WERI-Rb-1 (cell line): ENCODE measurements at places on chromosomes 2 and 18.

- no peak for DNase-seq
These were observed 400.5 kb upstream of the FSIP2 start for GRCh38 chr2:185338104-185338503.

DNA sequence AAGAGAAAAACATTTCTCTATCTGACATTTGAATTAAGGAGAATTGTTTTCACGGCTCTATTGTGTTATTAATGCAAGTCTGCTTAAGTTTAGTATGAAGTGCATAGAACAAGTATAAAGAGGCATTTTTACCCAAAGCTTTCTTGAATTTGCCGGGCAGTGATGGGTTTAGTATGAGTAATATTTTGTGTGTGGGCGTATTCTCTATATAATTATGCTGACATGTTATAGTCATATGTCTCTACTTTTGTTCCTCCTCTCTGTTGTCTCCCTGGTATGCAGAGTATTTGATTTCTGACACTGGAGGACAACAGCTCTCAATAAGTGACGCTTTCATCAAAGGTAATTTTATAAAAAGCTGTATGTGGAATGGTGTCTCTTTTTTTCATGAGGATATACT lies 45.9 kb downstream of the PIKFYVE start:
- no peak for DNase-seq

- DNase-seq = no peak
These were observed 12.2 kb downstream of the KANSL3 start for GRCh38 chr2:96625571-96626552.

- no peak for DNase-seq
These were observed 40.5 kb upstream of the ATP6V1B1 start for GRCh38 chr2:70895249-70895648.

GRCh38 chr2:192194265-192194865 lies 368 bp downstream of the TMEFF2 start:
- peak; percentile 27 for DNase-seq

DNA sequence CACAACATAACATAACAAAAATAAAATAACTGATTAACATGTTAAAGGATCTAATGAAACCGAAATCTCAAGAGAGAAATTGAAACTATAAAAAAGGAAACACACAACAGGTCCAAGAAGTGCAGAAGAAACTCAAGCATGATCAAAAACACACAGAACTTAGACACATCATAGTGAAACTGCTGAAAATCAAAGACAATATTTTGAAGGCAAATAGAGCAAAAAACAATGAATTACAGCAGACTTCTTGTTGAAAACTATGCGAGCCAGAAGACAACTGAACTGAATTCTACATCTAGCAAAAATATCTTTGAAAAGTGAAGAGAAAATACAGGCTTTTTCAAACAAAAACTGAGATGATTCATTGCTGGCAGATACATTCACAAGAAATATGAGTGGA lies 61.3 kb downstream of the UGP2 start:
- DNase-seq = no peak

- no peak for DNase-seq
These were observed 114.4 kb upstream of the CHRNA1 start for GRCh38 chr2:174878537-174879147.

GRCh38 chr2:111095434-111095833 lies 25.3 kb upstream of the BCL2L11 start:
- no peak for DNase-seq

DNA sequence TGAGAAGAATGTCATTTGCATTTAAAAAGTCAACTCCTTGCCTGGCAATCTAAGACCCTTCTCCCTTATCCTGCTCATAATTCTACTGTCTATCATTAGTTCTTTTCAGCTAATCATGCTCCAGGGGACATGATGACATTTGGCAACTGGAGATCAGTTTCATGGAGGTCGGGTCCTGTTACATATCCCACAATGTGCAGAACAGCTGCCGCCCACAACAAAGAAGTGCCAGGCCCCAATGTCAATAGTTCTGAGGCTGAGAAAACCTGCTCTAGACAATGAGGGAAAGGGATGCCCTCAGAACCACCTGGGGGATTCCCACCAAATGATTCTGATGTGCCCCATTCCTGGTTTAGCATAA lies 53.4 kb upstream of the IL1RL1 start:
- DNase-seq = no peak

DNA sequence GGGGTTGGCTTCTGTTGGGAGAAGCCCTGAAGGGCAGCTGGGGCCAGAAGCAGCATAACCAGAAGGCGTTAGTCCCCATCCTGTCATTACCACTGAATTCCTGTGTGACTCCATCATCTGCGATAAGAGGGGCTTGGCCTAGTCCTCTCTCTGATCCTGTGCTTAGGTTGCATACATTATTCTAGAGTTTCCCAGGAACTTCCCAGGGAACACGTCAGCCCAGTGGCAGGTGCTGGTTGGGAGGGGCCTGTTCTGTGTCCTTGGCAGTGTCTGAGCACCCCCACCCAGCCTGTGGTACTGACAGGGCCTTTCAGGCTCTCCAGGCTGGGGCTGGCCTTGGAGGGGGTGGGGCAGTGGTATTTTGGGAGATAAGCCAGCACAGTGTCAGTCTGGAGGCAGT lies 4.5 kb upstream of the TOGARAM2 start:
- no peak for DNase-seq

GRCh38 chr2:43090317-43090716 lies 136.1 kb downstream of the ZFP36L2 start:
- no peak for DNase-seq

DNA sequence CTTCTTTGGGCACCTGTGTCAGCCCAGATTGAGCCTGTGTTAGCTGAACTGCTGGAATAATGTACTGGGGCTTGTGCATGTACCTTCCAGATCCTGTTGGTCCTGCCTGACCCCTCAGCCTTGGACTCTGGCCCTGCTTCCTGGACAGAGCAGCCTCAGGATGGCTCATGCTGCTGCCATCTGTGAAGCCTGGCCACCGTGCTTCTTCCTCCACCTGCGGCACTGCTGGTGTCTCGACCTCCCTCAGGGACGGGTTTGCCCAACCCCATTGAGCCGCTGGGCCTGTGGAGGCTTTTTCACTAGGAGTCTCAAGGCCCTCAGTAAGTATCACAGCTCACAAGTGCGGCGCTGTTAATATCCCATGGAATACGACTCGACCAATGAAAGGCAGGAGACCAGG lies 342.7 kb downstream of the TGIF1 start:
- DNase-seq = no peak

DNA sequence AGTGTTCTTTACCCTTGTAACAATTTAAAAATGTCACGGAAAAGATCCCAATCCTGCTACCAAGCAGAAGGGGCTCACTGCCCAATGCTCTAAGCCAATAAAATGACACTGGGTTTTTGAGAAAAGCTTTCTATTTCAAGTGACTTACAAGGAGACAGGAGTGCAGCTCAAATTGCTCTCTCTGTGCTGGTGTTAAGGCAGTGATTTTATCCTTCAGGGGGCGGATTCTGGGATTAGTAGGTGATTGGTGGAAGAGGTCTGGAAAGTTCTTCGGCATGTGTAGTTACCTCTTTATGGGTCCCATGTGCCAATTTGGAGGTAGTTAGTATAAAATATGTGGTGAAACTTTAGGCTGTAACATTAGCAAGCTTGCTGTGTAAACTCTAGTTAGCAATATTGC lies 27.4 kb upstream of the MCM6 start:
- no peak for DNase-seq

DNA sequence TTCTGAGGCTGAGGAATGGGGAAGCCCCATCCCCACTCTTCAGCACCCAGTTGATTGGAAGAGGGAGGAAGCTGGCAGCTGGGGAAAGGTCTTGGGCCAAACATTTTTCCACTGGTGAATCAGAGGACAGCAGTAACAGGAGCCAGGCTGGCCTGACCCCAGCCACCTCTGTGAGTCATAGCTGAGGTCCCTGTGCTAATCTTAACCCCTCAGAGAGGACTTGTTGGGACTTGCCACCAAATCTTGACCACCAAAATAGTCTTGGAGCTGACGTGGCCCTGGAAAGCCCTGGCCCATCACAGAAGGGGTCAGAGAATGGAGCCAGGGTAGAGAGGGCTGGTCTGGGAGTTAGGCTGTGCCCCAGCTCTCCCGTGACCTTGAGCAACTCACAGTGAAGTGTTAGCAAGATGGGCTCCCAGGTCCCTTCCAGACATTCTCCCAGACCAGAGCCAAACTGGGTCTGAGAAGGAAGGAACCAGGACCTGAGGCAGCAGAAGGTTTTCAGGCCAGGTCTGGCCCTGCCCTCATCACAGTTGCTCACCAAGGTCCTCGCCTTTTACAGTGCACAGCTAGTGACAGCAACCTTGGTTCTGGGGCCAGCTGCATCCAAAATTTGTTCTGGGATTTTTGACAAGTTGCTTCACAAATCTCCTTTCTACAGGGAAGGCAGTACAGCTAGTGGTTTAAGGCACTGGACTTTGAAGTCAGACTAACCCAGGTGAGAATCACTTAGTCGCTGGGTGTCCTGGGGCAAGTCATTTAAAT lies 266.6 kb downstream of the CYP26B1 start:
- no peak for DNase-seq

- DNase-seq = peak; percentile 30
These were observed 11.5 kb upstream of the CNOT11 start for GRCh38 chr2:101241158-101241557.

DNA sequence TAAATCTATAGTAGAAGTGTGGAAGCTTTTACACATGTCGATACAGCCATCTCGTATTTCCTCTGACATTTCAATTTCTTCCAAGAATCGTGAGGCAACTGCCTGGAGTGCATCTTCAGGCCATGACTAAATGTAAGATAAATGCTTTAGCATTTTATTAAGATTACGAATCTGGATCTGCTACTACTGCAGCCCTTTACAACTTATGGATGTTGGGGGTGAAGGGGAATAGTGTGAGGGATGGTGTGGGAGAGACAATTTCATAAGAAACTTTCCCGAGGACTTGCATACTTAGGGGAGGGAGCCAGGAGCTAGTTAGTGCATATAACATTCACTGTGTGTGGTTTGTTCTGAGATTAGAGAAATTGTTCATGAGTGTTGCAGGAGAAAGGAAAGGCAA lies 204.8 kb downstream of the SLC39A10 start:
- no peak for DNase-seq

- DNase-seq = no peak
These were observed 94.7 kb downstream of the BIN1 start for GRCh38 chr2:127012215-127012614.

DNA sequence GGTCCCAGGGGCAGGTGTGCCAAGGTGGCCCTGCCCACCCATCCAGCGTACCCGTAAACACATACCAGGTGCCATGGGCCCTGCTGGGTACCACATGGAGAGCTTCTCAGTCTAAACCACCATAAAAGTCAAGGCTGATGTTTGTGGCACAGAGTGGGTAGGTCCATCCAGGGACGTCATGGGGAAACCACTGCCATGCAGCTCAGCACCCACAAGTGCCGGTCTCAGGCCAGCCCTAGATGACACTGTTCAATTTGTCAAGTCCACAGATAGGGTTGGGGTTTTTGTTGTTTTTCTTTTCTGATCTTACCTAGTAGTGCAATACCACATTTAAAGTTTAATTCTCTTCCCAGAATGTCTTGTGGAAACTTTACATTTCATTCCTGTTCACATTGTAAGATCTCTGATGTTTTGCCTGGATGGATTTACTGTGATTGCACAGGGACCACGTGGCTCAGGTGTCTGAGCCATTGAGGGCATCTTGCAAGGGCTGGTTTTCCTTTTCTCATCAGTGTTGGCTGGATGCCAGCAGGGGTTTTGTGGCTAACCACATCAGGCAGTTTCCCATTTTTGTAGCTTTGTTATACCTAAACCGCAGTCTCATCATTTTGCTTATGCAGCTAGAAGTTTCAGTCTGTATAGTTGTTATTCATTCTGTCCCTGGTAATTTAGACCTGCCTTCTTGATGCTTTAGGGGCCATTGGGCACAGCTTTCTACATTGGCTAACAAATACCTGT lies 64.7 kb downstream of the STK25 start:
- DNase-seq = no peak

- DNase-seq = no peak
These were observed 466.0 kb upstream of the TNP1 start for GRCh38 chr2:217325816-217326215.

DNA sequence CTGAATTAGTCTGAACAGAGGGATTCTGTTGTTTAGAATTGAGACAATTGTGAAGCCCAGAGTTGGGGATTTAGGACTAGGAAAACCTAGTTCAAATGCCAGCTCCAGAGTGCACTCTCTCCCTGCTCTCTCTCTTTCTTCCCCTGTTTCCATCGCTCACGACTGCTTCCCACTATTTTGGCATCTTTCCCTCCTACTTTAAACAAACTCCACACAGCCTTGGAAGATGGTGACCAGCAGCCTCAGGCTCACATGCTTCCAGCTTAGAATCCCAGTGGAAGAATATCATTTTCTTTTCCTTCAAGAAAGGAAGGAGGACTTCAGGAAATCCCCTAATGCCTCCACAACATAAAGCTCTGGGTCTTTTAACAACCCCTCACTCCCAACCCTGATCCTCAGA lies 6.1 kb upstream of the DNMT3A start:
- DNase-seq = no peak
